Breast epithelium (tissue), 4 donors: ENCODE measurements at places on chromosomes 4 and X. TPM values are rescaled to one million over a fixed set of nuclear protein-coding genes. Genes with fewer than 3 reads are reported as not detected.

Gene ZDHHC9
- 21.8 TPM for total RNA-seq

Gene NXF2
- total RNA-seq: not detected

Gene UGT8
- 3.9 TPM for total RNA-seq

Gene MAGEB17
- 0.33 TPM for total RNA-seq

Gene FRMPD4
- under 0.01 TPM for total RNA-seq

Gene ASB12
- total RNA-seq: not detected

Gene KLF8
- total RNA-seq: 27.4 TPM

Gene TMPRSS11D
- total RNA-seq: not detected

Gene PABPC1L2A
- not detected for total RNA-seq

Gene C4orf51
- total RNA-seq: not detected

Gene GSPT2
- total RNA-seq: 5.9 TPM

Gene PAGE1
- not detected for total RNA-seq

Gene USP53
- 123 TPM for total RNA-seq

Gene SMIM10L2A
- total RNA-seq: 1.3 TPM

Gene CT55
- not detected for total RNA-seq

Gene ADGRL3
- total RNA-seq: 4.2 TPM

Gene HHIP
- 1.0 TPM for total RNA-seq

Gene TMSB15C
- total RNA-seq: 6.2 TPM

Gene GAGE10
- not detected for total RNA-seq

Gene CETN2
- 36.1 TPM for total RNA-seq

Gene RIPPLY1
- total RNA-seq: not detected

Gene VBP1
- total RNA-seq: 30.7 TPM

Gene SPANXA2
- total RNA-seq: not detected

Gene ANOS1
- 4.9 TPM for total RNA-seq

Gene MAMLD1
- 2.3 TPM for total RNA-seq

Gene HSFX3
- not detected for total RNA-seq

Gene SHROOM3
- 100 TPM for total RNA-seq

Gene CBLL2
- total RNA-seq: not detected

Gene LAS1L
- total RNA-seq: 35.4 TPM

Gene HAND2
- total RNA-seq: 10.5 TPM

Gene FDCSP
- total RNA-seq: 13.4 TPM

Gene ASMT
- total RNA-seq: not detected

Gene DSPP
- not detected for total RNA-seq

Gene CLCN5
- 5.0 TPM for total RNA-seq

Gene CITED1
- 0.32 TPM for total RNA-seq

Gene TRMT44
- total RNA-seq: 28.2 TPM

Gene STPG2
- 3.8 TPM for total RNA-seq

Gene KLHL15
- total RNA-seq: 6.9 TPM

Gene MTTP
- 0.64 TPM for total RNA-seq

Gene MAGED4B
- total RNA-seq: 3.9 TPM

Gene JADE3
- total RNA-seq: 20.8 TPM

Gene CXorf49
- not detected for total RNA-seq

Gene SYP
- 1.3 TPM for total RNA-seq

Gene SULT1B1
- total RNA-seq: 0.88 TPM

Gene FGF2
- total RNA-seq: 21.6 TPM

Gene TEX13D
- not detected for total RNA-seq

Gene IL2
- total RNA-seq: 0.48 TPM

Gene KLHL4
- 0.66 TPM for total RNA-seq

Gene TMEM271
- not detected for total RNA-seq

Gene RPGR
- total RNA-seq: 38.6 TPM

Gene CCSER1
- 55.7 TPM for total RNA-seq
